ENCODE measurements at places on chromosomes 13 and 19. TPM values are rescaled to one million over a fixed set of nuclear protein-coding genes. Genes with fewer than 3 reads are reported as not detected.

SF3A2 gene
- total RNA-seq: 93.6 TPM

ADPRHL1 gene
- total RNA-seq: 1.7 TPM

CELF5 gene
- not detected for total RNA-seq

KRTDAP gene
- not detected for total RNA-seq

SIGLEC10 gene
- total RNA-seq: not detected

NECTIN2 gene
- 154 TPM for total RNA-seq

KANK3 gene
- total RNA-seq: 156 TPM

KMT5C gene
- 6.1 TPM for total RNA-seq

CHAF1A gene
- 19.5 TPM for total RNA-seq

CCDC8 gene
- 0.56 TPM for total RNA-seq

ZNF418 gene
- total RNA-seq: 4.9 TPM

LRG1 gene
- 1.6 TPM for total RNA-seq

ELSPBP1 gene
- total RNA-seq: not detected

PEAK3 gene
- total RNA-seq: 0.19 TPM

ZNF69 gene
- 13.0 TPM for total RNA-seq

CEACAM4 gene
- total RNA-seq: not detected

TRPM4 gene
- 20.9 TPM for total RNA-seq
